ENCODE measurements at places on chromosomes 16 and 17.

DNA sequence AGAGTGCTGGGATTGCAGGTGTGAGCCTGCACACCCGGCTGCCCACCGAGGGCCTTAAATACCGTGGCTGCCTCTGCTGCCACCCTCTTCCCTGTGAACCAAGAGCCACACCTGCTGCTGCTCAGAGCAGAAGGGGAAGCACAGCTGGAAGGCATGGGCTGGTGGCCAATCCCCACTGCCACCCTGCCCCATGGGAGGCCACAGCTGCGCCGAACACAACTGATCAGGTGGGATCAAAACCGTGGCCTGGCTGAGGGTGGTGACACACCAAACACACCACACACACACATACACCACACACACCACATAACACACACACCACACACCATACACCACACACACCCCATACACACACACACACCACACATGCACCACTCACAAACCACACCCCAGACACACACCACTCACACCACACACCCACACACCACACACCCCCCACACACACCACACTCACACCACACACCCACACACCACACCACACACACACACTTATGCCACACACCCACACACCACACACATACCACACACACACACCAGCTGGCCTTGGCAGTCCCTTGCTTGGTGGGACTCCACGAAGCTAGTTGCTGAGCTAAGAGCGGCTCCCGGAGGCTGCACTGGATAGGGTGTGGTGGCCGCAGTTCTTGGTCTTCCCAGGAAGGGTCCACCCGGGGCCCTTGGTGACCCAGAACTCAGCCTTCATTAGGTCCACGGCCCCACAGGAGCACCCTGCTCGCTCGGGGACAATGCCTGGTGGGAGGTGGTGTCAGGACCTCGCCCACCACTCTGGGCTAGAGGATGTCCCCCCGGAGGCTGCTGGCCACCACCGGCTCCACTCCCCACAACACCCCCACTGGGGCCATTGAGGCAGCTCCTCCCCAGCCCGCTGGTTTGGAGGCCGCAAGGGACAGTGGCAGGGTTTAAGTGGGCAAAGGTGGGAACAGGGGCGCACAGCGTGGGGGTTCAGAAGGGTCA lies 14.9 kb downstream of the CEP131 start:
- DNase-seq = no peak

DNA sequence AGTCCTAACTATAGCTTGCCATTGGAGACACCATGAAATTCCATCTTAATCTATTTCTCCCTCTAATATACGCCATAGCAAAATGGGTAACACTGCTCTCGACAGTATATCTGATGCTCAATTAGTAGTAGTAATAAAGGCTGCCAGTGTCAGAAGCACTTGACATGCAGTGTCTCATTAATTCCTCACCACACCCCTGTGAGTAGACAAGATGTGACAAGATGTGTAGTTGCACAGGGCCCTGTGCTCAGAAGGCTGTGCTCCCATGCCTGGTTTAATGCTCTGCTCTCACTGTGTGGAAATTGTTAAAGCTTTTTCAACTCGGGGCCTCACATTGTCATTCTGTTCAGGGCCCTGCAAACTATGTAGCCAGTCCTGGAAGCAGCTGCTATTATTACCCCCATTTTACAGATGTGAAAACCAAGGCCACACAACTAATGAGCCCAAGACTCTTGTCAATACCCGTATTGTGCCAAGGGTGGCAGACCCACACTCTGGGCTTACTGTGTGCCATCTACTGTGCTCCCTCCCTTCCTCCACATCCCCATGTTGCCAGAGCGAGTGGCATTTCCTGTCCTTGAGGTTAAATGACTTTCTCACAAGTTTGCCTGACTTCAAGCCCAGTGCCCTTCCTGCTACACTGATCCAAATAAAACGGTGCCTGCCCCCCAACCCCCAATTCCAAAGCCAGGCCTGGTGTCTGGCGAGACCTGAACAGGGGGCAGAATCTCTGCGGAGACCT lies 287.3 kb upstream of the CCL2 start:
- no peak for DNase-seq

GRCh38 chr17:32870969-32871368 lies 6.0 kb downstream of the MYO1D start:
- no peak for DNase-seq

- DNase-seq = no peak
Observed at GRCh38 chr16:53159781-53160436, 105.1 kb downstream of the CHD9 start.

GRCh38 chr17:4460661-4461060 lies 26.9 kb downstream of the SPNS3 start:
- DNase-seq = no peak

DNA sequence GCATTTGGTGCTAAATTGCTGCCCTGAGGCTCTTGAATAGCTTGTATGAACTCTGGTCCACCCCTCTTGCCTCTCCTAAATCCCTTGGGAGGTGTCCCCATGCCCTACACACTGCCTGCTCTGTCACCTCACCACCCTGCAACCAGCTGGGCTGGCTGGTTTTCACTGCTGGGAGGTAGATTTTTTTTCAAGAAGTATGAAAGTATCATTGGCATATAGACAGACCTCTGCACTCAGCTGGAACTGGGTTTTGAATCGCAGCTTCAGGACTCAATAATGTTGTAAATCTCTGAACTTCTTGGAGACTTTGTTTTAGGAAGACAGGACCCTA lies 184.9 kb downstream of the MSI2 start:
- no peak for DNase-seq

GRCh38 chr17:66535611-66536010 lies 233.2 kb downstream of the PRKCA start:
- no peak for DNase-seq

- DNase-seq = no peak
Observed at GRCh38 chr17:15181333-15181732, 83.8 kb downstream of the PMP22 start.

GRCh38 chr16:13793841-13794409 lies 126.0 kb upstream of the ERCC4 start:
- DNase-seq = no peak

GRCh38 chr17:34354637-34355036 lies 1.6 kb upstream of the CCL13 start:
- DNase-seq = peak; percentile 68

GRCh38 chr16:17343728-17344127 lies 127.0 kb downstream of the XYLT1 start:
- no peak for DNase-seq

- no peak for DNase-seq
Observed at GRCh38 chr17:52824542-52824941, 666.0 kb upstream of the CA10 start.

- no peak for DNase-seq
Observed at GRCh38 chr17:55056526-55056925, 88.0 kb downstream of the STXBP4 start.

DNA sequence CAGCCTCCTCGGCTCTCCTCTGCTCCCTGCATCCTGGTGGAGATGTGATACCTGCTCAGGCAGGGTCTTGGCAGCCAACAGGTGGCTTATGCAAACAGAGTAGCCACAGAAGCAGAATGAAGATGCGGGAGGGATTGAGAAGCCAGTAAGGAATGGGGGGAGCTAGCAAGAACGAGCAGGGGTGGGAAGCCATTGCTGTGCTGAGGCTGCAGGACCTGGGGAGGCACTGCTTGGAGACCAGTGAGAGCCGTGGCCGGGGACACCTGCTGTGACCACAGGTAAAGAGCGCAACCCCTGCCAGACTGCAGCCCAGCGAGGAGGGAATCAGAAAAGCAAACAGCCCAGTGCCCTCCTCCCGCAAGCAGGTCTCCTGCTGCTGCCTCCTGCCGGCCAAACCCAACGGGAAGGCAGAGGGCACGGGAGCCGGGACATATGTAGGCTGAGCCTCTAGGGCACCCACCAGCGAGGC lies 14.7 kb downstream of the AIPL1 start:
- no peak for DNase-seq

DNA sequence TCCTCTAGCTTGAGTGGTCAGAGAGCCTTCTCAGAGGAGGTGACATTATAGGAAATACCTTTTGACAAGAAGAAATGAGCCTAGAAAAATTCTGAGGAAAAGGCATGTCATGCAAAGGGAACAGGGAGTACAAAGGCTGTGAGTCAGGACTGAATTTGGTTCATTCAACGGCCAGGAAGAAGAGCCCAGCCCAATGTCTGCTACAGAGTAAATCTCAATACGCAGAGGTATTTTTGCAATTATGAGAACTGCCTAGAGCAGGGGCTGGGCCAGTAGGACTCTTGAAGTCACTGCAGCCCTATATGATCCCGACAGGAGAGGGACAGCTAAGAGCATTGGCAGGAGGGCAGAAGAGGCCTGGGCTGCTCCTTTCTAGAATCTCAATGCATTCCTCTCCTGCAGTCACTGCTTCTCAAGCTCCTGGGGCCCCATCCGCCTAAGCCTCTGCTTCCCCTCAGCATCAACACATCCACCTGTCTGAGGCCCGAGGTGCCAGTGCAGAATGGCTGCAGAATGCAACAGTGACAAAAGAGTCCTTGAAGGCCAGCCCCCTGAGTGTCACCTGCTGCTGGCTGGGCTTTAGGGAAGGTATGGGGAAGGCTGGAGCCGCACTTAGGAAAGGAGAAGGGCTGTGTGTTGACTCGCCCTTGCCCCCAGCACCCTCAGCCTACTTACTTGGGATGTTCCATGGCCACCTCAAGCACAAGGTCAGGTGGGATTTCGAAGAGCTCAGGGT lies 20.1 kb downstream of the NOS2 start:
- no peak for DNase-seq

DNA sequence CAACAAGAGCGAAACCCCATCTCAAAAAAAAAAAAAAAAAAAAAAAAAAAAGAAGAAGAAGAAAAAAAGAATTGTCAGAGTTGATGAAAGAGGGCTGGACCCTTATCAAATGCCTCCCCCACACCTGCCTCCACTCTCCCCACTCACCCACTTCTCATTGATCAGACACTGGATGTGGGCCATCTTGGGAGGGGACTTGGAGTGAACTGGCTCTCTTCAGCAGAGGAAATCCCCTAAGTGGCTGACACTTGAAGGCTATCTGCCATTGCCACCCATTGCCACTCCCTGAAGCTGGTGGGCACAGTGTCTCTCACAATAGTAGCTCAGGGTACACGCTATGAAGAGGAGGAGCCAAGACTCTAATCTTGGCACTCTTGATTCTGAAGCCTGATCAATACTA lies 1.6 kb downstream of the ITGA2B start:
- no peak for DNase-seq

DNA sequence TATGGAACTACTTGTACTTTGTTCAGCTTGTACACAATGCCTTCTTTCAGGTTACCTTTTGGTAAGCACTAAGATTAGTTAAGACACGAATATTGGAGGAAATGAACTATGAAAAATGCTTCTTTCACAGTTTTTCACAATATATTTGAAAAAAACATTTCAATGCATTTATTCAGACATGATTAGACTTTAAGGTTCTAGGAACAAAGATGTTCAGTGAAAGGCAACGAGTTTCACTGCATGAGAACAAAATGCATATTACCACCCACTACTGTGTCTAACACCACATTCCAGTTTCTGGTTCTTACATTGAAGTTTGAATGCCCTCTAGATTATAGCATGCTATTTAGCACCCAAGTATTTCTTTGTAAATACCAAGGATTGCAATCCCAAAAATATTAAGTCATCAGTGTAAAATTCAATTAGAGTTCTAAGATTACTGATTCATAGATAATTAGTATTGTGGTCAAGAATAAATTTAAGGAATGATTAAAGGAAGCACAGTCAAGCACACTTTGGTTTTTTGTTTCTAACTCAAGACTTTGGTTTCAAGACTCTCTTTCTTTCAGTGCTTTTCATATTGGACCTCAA lies 261.7 kb downstream of the CEP112 start:
- no peak for DNase-seq

GRCh38 chr17:5820721-5821456 lies 236.6 kb upstream of the NLRP1 start:
- no peak for DNase-seq

GRCh38 chr17:77456951-77457548 lies 316.3 kb downstream of the SEC14L1 start:
- DNase-seq = no peak

- DNase-seq = no peak
Observed at GRCh38 chr16:24826817-24827566, 18.8 kb upstream of the SLC5A11 start.

GRCh38 chr17:56793957-56794356 lies 39.8 kb downstream of the C17orf67 start:
- no peak for DNase-seq

GRCh38 chr17:73770115-73770848 lies 126.0 kb upstream of the SDK2 start:
- DNase-seq = peak; percentile 46

DNA sequence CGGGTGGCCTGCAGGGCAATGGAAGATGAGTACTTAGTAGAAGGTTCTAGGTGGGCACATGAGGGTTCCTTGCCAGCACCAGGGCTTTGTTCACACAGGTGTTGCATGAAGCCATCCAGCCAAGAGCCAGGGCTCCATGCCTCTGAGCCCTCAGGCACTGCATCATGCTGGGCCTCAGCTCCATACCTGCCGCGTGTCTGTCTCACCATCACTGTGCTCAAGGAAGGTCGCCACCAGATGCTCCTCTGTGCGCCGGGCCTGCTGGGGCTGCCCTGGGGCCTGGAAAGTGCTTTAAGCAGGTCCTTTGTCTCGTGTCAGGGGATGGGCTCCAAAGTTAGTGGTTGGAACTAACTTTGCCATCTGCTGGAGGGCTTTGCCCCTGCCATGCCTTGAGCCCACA lies 25.6 kb downstream of the C16orf90 start:
- DNase-seq = no peak

DNA sequence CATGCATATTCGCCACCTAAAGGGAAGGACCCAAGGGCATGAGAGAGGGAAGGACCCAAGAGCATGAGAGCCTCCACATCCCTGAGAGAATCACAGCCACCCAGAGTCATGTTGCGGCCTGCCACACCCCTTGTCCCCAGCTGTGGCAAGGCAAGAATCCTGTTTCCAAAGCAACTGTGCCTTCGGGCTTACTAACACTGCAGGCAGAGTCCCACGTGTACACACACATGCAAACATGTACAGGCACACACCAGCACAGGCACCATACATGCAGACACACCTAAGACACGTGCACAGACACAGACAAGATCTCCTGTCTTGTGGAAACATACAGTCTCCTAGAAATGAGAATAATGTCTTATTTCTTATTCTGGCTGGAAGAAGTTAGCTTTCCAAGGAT lies 92.4 kb upstream of the CDYL2 start:
- DNase-seq = no peak

DNA sequence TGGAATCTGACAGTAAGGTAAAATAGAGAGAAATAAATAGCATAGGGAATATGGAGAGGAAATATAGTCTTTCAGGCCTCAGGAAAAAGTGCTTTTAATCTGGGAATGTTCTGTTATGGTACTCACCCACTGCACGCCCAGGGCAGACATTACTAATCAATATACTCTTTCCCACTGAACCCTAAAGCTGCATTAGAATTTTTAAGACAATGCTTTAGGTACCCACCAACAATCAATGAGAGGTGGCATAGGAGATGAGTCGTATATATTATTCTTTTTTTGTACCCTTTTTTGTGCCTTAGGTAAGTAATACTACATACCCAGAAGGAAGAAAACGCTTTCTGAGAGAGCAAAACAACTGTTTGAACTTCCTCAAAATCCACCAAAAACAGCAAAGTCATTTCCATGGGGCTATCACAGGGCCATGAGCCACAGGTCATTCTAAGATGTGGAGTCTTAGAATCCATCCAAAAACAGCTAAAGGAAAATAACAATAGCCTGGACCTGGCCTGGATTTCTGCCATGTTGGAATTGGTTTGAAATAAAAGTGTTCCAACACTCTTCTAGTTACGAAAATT lies 542.1 kb downstream of the XYLT1 start:
- DNase-seq = no peak

GRCh38 chr17:42325026-42325425 lies 36.7 kb downstream of the STAT5A start:
- peak; percentile 73 for DNase-seq
